ENCODE measurements at places on chromosomes 12 and 14.

GRCh38 chr14:96576359-96576758, 74.2 kb downstream of the PAPOLA start:
- no peak for DNase-seq

GRCh38 chr14:105455766-105456660, 18.6 kb upstream of the CRIP2 start:
- no peak for DNase-seq

- no peak for DNase-seq
Observed at GRCh38 chr12:26520109-26520508, 312.9 kb downstream of the ITPR2 start.

GRCh38 chr14:68677901-68678300, 115.0 kb downstream of the ZFP36L1 start:
- no peak for DNase-seq

DNA sequence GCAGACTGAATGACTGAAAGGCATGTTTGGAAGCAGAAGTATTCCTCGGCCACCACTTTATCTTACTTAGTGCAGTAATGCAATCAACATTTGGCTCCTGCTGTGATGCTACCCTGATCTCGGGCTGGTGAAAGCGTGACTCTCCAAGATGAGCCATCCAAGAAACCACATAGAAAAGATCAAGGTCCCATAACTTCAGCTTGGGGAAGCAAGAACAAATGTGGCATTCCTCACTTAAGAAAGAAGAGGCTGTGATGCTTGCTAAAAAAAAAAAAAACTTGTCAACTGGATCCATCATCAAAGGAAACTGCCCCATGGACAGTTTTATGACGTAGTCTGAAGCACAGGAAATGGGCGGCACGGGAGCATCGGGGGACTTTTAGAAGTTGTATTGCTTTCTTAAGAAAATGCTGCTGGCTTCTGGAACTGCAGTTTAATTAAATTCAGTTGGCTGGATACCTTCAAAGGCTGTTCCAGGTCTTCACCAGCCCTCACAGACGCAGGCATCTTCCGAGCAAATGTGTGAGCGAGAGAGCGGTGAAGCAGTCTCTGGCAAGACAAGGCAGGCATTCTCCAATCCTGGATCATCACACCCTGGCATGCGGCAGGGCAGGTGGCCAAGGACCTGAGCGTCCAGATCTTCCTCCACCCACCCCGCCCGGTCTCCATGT, 38.2 kb upstream of the MAP1LC3B2 start:
- no peak for DNase-seq

DNA sequence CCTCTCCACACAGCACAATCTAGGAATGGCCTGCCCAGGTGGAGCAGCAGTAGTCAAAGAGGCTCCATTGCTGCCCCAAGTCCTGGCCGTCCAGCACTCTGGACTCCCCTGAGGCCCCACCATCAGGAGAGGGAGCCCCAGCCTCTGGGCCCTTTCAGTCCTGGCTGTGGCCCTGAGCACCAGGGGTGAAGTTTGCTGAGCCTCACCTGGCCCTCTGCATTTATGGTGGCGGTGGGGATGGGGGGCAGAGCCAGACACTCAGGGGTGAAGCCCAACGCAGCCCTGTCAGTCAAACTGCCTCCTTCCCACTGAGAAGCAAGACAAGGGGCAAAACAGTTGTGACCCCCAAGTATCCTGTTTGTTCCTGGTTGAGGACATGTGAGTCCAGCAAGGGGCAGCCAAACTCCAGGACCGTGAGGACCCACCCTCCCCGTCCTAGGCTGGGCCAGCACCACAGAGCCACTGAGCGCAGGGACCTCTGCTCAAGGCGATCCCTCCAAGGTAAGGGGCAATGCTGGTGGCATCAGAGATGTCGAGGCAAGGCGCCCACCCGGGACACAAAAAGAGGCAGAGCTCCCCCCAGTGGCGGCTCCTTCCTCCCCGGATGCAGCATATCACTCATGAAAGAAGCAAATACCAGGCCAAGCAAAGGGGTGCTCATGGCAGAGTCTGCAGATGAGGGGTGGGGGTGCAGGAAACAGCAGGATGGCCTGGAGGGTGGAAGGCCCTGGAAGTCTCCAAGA, 4.8 kb upstream of the AMN start:
- DNase-seq: peak; percentile 65

DNA sequence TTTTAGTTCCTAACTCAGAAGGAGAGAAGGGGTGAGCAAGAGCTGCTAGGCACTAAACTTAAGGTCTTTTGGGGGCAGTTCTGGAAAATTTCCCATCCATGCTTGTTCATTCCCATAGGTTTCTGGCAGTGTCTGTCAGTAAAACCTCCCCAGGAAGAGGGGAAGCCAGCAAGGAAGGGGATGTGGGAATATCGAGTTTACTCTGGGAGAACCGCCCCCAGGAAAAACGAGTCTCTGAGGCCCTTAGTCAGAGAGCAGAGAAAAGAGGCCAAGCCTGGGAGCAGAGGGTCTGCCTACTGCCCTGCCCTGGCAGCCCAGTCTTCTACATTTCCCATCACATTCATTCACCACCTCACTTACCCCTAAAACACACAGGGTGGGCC, 55.9 kb downstream of the TMCC3 start:
- no peak for DNase-seq

DNA sequence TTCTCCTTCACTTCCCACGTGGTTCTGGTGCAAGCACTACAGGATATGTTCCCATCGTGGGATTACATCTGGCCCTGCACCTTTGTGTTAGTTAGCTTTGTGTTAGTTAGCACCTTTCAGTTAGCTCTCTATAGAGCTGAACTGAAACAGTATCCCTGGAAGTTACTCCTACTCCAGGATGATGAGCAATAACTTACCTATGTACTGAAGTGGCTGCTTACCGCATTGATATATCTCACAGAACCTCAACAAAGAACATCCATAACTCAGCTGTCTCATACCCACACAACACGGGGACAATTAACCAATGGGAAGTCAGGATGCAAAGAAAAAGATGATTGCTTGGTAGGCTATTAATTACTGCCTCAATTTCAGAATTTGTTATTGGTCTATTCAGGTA, 146.6 kb downstream of the ASCL4 start:
- no peak for DNase-seq

DNA sequence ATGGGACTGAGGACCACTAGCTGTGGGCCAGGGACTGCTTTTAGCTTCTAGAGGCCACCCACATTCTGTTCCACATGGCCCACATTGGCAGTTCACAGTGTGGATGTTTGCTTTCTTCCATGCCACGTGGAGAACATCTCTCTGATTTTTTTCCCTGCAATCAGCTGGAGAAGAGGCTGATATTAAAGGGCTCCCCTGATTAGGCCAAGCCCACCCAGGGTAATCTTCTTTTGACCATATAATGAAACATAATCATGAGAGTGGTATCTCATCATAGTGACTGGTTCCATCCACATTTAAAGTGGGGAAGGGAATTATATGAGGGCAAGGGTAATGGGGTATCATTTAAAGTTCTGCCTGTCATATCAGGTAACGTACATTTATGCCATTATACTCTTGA, 15.8 kb downstream of the DAAM1 start:
- no peak for DNase-seq

DNA sequence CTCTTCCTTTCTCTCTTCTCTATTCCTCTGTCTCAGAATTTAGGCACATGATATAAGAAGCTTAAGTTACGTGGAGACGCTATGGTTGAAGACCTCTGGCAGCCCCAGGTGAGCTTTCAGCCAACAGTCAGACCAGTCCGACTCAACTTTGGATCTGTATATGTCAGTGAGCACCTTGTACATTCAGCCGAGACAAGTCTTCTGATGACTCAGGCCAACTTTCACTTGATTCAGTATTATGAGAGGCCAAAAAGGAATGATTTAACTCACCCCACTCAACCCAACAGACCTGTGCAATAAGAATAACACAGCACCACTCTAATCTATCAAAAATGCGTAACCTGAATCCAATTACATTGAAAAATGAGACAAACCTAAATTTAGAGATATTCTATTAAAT, 47.5 kb upstream of the FOXG1 start:
- DNase-seq: no peak

DNA sequence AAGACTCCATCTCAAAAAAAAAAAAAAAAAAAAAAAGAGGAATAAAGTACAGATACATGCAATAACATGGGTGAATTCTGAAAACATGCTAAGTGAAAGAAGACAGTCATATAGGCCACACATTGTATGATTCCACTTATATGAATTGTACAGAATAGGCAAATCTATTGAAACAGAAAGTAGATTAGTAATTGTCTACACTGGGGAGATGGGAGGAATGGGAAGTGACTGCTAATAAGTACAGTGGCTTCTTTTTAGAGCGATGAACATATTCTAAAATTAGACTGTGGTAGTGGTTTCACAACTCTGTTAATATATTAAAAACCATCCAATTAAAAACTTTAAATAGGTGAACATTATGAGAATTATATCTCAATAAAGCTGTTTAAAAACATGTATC, 74.4 kb downstream of the ANKS1B start:
- no peak for DNase-seq

DNA sequence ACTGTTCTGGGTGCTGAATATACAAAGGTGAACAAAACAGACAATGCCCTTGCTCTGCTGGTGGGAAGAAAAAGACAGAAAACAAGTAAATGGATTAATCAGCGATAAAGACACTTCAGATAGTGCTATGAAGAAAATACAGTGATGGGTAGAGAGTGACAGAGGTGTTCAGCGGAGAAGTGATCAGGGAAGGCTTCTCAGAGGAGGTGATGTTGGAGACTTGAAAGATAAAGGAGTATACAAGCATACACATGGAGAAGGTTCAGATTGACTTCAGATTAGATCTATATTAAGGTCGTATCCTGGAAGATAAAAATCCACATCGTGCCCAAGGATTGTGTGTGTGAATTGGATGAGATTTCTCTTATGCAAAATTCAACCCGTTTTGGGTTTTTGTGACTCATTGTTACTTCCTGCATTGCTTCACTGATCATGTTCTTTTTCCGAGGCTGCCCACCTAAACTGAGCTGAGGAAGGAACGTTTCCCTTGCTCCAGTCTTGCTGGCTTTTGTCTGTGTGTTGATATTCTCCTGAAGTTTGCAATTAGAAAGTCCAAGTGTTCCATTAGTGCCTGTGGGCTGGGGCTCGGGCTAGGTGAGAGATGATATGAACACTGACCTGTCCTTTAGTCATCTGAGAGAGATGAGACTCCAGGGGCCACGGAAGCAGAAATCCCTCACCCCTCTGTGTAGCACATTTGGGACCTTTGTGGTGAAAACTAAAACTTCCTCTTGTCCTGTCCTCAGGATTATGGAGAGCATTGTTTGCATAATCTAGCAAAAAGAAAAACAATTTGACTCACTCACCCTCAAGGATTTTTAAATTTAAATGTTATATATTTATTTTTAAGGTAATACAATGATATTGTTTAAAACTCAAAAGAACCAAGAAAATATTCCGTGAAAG, 27.6 kb downstream of the PLXNC1 start:
- no peak for DNase-seq
